Tibial nerve (tissue), 4 donors: ENCODE measurements at places on chromosomes 7 and 10. TPM values are rescaled to one million over a fixed set of nuclear protein-coding genes. Genes with fewer than 3 reads are reported as not detected.

DNA sequence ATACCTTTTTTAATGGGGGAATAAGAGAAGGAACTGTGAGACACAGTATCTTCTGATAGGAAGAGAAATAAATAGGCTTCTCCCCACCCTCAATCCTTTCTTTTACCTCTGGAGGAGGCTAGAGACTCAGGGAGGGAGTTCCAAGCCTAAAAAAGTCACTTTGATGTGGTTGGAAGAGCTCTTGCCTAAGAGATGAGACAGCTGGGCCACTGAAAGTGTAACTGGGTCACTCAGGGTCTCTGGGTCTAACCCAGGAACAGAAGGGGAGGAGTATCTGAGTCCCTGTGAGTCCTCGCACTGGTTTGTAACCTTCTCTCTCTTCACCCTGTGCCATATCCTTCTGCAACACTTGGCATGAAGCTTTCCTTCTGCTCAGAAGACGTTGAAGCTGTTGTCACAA, 222.9 kb upstream of the AGK start:
- DNase-seq, result no peak

- DNase-seq, result no peak
Observed at GRCh38 chr10:58362027-58362789, 23.0 kb upstream of the TFAM start.

GRCh38 chr7:24401628-24402593, 117.9 kb downstream of the NPY start:
- DNase-seq, result no peak

GRCh38 chr7:150339409-150339809, 2.0 kb downstream of the RARRES2 start:
- no peak for DNase-seq

PDE6C gene
- total RNA-seq, result not detected
